ENCODE measurements at places on chromosomes 6 and 20. TPM values are rescaled to one million over a fixed set of nuclear protein-coding genes. Genes with fewer than 3 reads are reported as not detected.

SLC17A2 gene
- not detected for total RNA-seq

NRSN2 gene
- 31.0 TPM for total RNA-seq

CALHM5 gene
- total RNA-seq: 15.4 TPM

CCN2 gene
- 588 TPM for total RNA-seq

MROH8 gene
- total RNA-seq: 5.1 TPM

CST2 gene
- 0.75 TPM for total RNA-seq

TMEM170B gene
- 6.2 TPM for total RNA-seq

TNFRSF6B gene
- 11.5 TPM for total RNA-seq

FILIP1 gene
- total RNA-seq: 53.3 TPM

NRN1 gene
- total RNA-seq: 31.6 TPM

ECT2L gene
- 0.19 TPM for total RNA-seq

EPPIN gene
- not detected for total RNA-seq

PFDN6 gene
- 19.8 TPM for total RNA-seq

VSX1 gene
- total RNA-seq: not detected

LEMD2 gene
- 46.6 TPM for total RNA-seq

PTPRK gene
- 39.6 TPM for total RNA-seq

DNA sequence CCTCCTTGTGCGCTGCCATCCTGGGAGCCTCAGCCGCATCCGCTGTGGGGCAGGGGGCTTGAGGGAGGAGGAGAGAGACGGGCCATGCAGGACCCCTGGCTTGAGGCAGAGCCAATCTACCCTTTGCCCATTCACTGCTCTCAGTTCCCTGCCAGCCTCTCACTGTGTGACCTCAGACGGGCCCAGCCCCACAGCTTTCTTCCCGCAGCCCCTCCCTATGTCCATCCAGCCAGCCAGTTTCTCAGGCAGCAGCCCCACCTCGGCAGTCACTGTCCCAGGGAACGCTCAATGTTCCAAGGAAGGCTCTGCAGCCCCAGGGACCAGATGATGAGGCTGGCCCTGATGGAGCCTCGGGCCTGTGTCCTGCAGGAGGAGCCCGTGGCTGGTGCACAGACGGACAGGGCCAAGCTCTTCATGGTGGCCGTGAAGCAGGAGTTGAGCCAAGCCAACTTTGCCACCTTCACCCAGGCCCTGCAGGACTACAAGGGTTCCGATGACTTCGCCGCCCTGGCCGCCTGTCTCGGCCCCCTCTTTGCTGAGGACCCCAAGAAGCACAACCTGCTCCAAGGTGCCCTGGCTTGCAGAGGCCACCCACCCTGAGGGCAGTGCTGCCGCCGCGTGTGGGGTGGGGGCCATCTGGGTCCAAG is 3.9 kb upstream of the TNFRSF6B start:
- peak; percentile 60 for DNase-seq
- H3K4me1 ChIP-seq: no peaks in the 10 kb centered on the region
- H3K36me3 ChIP-seq: no peaks in the 10 kb centered on the region
- H3K4me3 ChIP-seq: no peak overlapping the region
- no peaks in the 10 kb centered on the region for H3K27me3 ChIP-seq
- H3K27ac ChIP-seq: no peak overlapping the region

GRCh38 chr20:49283176-49283702 is 5.4 kb upstream of the ZNFX1 start:
- no peak overlapping the region for H3K4me3 ChIP-seq
- H3K27me3 ChIP-seq: no peaks in the 10 kb centered on the region
- H3K27ac ChIP-seq: no peak overlapping the region
- peaks cover 2% of the 10 kb centered on the region for H3K4me1 ChIP-seq
- DNase-seq: no peak

GRCh38 chr20:52252664-52253063 is 61.1 kb upstream of the ZFP64 start:
- no peaks in the 10 kb centered on the region for H3K27me3 ChIP-seq
- H3K36me3 ChIP-seq: no peaks in the 10 kb centered on the region
- DNase-seq: no peak

- no peaks in the 10 kb centered on the region for H3K27me3 ChIP-seq
- no peak overlapping the region for H3K4me3 ChIP-seq
- no peaks in the 10 kb centered on the region for H3K36me3 ChIP-seq
Observed at GRCh38 chr6:47131773-47132172, 89.6 kb upstream of the ADGRF1 start.

- H3K27me3 ChIP-seq: no peaks in the 10 kb centered on the region
- no peak overlapping the region for H3K27ac ChIP-seq
- no peak for DNase-seq
- no peak overlapping the region for H3K4me3 ChIP-seq
- H3K4me1 ChIP-seq: no peaks in the 10 kb centered on the region
- H3K36me3 ChIP-seq: no peaks in the 10 kb centered on the region
Observed at GRCh38 chr6:70282312-70282918, 20.5 kb downstream of the COL9A1 start.

DNA sequence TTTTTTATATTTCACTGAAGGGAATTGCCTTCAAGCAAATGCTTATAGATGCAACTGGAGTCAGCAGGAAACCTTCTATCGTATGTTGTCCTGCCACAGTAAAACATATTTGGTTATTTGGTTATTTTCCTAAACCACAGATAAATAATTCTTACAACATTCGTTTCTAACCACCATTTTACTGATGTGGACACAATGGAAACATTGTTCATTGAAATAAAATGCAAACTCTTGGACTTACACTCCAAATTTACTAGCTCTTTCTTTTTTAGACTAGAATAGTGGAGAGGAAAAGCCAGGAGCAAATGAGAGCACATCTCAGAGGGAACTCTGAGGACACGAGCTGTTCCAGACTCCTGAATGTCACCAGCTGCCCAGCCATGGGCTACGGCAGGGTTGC is 114.8 kb downstream of the RPS12 start:
- H3K36me3 ChIP-seq: no peaks in the 10 kb centered on the region
- H3K27me3 ChIP-seq: no peaks in the 10 kb centered on the region
- no peak overlapping the region for H3K4me3 ChIP-seq

- H3K27me3 ChIP-seq: no peaks in the 10 kb centered on the region
- no peaks in the 10 kb centered on the region for H3K4me1 ChIP-seq
- no peaks in the 10 kb centered on the region for H3K36me3 ChIP-seq
Observed at GRCh38 chr6:22636452-22636851, 67.1 kb downstream of the HDGFL1 start.

DNA sequence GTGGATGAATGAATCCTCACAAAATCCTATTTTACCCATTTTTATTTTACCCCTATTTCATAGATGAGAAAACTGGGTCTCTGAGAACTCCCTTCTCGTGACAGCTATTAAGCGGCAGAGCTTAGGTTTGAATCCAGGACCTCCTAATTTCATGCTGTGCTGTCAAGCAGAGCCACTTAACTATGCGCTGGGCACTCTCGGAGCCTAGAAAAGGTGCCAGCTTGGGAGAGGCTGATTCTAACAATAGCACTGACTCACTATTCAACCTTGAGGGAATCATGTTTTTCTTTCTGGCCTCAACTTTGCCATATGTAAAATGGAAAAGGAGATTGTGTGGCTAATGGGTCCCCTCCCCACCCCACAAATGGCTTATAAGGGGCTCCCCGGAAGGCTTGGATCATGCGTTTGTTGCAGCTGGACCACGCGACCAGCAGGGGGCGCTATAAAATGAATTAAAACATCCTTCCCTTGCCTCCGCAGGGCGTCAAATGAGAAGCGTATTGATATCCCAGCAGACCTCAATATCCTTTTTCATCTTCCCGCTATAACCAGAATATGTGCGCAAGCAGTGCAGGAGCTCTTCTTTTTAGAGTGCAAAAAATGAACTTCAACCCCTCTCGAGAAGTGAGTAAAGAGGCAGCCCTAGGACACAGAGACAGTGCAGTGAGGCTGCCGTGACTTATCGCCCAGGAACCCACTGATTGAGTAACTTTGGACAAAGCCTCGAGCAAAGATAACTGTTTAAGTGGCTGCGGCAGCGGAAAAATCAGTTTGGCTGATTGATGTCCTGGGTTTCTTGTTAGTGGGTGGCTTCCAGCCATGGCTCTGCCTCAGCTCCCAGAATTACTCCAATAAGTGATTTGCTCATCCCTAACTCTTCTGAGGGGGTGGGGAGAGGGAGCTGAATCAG is 12.8 kb upstream of the PDYN start:
- H3K27me3 ChIP-seq: peaks cover 2% of the 10 kb centered on the region
- DNase-seq: no peak
- H3K4me3 ChIP-seq: no peak overlapping the region
- no peaks in the 10 kb centered on the region for H3K36me3 ChIP-seq
- H3K27ac ChIP-seq: no peak overlapping the region

- no peaks in the 10 kb centered on the region for H3K36me3 ChIP-seq
- no peaks in the 10 kb centered on the region for H3K4me1 ChIP-seq
- no peak for DNase-seq
Observed at GRCh38 chr6:128686084-128686483, 165.7 kb upstream of the PTPRK start.

- H3K27me3 ChIP-seq: no peaks in the 10 kb centered on the region
- H3K4me1 ChIP-seq: no peaks in the 10 kb centered on the region
- no peak for DNase-seq
- no peak overlapping the region for H3K4me3 ChIP-seq
- H3K27ac ChIP-seq: no peak overlapping the region
Observed at GRCh38 chr6:15500078-15500740, 162.6 kb downstream of the DTNBP1 start.

DNA sequence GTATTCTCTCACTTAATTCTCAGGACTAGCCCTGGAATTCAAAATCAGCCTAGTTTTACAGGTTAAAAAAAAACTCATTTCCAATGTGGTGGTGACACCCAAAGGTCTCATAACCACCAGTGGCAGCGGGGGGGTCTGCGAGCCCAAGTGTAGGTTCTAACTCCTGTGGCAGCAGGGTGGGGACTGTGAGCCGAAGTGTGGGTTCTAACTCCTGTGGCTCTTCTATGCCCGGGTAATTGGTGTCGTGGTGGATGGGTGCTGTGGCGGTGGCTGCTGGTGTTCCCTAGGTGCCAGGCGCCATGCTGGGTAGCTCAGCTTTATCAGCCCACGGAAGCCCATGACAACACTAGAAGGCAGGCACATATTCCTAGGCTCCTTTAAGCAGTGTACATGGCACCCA is 4.9 kb upstream of the ANKRD60 start:
- no peaks in the 10 kb centered on the region for H3K4me1 ChIP-seq
- H3K27ac ChIP-seq: no peak overlapping the region
- H3K27me3 ChIP-seq: no peaks in the 10 kb centered on the region
- H3K36me3 ChIP-seq: no peaks in the 10 kb centered on the region
- no peak for DNase-seq
- no peak overlapping the region for H3K4me3 ChIP-seq

GRCh38 chr6:20789162-20789561 is 254.9 kb downstream of the CDKAL1 start:
- no peak overlapping the region for H3K4me3 ChIP-seq
- no peaks in the 10 kb centered on the region for H3K4me1 ChIP-seq
- H3K36me3 ChIP-seq: no peaks in the 10 kb centered on the region
- no peak for DNase-seq
- no peak overlapping the region for H3K27ac ChIP-seq

- no peaks in the 10 kb centered on the region for H3K36me3 ChIP-seq
- no peak for DNase-seq
- H3K27me3 ChIP-seq: no peaks in the 10 kb centered on the region
Observed at GRCh38 chr6:91273729-91274128, 686.9 kb upstream of the MAP3K7 start.

DNA sequence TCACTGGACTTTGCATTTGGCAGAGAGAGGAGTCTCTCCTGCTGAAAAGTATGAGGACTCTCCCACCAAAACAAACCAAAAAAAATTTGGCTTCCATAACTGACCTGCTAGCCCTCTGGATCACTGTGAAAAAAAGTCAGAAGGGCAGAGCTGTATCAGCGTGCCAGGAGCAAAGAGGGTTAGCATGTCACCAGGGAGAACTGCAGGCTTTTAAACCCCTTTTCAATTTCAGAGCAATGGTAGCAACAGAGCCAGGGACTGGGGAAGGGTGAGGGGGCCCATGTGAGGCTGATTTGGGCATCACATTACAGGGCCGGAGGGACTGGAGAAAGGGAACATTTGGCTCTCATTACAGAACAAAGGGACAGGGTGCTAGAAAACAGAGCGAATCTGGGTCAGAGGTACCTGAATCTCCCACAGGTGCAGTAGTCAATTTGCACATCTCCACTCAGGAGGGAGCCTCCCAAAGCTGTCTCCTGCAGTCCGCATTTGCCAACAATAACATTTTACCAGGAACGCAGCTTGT is 185.7 kb upstream of the EYA4 start:
- no peaks in the 10 kb centered on the region for H3K27me3 ChIP-seq
- no peak overlapping the region for H3K27ac ChIP-seq
- no peak overlapping the region for H3K4me3 ChIP-seq
- no peak for DNase-seq
- H3K36me3 ChIP-seq: no peaks in the 10 kb centered on the region
- H3K4me1 ChIP-seq: no peaks in the 10 kb centered on the region

GRCh38 chr6:49855221-49855620 is 11.1 kb downstream of the CRISP1 start:
- no peak overlapping the region for H3K4me3 ChIP-seq
- no peaks in the 10 kb centered on the region for H3K27me3 ChIP-seq
- no peak for DNase-seq
- no peaks in the 10 kb centered on the region for H3K36me3 ChIP-seq
- H3K27ac ChIP-seq: no peak overlapping the region

DNA sequence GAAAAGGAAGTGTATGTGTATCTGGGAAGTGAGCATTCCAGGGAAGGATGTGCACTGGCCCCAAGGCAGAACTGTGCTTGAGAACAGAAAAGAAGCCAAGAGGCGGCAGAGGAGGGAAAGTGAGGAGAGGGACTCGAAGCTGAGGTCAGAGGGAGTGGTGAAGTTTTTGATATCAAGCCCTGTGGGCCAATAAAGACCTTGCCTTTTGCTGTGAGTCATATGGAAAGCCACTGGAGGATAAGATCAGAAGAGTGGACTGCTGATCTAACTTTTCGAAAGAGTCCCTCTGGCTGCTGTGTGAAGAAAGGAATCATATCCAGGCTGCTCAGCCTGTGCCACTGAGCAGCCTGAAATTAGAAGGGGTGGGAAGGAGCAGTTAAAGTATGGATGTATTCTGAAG is 99.4 kb downstream of the EYA4 start:
- no peaks in the 10 kb centered on the region for H3K4me1 ChIP-seq
- no peak overlapping the region for H3K4me3 ChIP-seq
- DNase-seq: no peak

GRCh38 chr20:34578025-34578424 is 19.5 kb downstream of the MAP1LC3A start:
- peaks cover 4% of the 10 kb centered on the region for H3K36me3 ChIP-seq
- no peaks in the 10 kb centered on the region for H3K4me1 ChIP-seq
- H3K4me3 ChIP-seq: no peak overlapping the region

DNA sequence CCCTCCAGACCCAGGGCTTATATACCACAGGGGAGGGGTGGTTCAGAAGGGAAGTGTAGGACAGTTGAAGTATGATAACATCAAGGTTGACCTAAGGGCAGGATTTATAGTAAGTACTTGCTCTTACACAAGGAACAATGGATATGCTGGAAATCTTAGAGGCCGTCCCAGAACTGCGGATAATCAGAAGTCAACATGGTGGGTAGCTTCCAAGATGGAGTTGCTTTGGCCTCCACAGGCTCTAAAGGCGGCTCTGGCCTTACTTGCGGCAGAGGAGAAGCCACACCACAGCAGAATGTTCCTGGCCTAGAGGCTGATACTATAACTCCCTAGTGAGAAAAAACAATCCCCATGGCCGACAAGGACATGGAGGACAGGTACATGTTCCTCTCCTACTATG is 344.7 kb downstream of the CDC5L start:
- H3K36me3 ChIP-seq: no peaks in the 10 kb centered on the region
- no peak overlapping the region for H3K27ac ChIP-seq
- no peak overlapping the region for H3K4me3 ChIP-seq
- no peaks in the 10 kb centered on the region for H3K27me3 ChIP-seq
- no peaks in the 10 kb centered on the region for H3K4me1 ChIP-seq

- H3K36me3 ChIP-seq: no peaks in the 10 kb centered on the region
- peaks cover 5% of the 10 kb centered on the region for H3K4me1 ChIP-seq
- no peaks in the 10 kb centered on the region for H3K27me3 ChIP-seq
Observed at GRCh38 chr6:143621876-143622605, 55.7 kb upstream of the PHACTR2 start.
